Fibroblast of skin of back (primary cell): ENCODE measurements at places on chromosomes 3 and 15.

- DNase-seq = no peak
Measured at GRCh38 chr3:184982076-184982475, 170.1 kb downstream of the VPS8 start.

DNA sequence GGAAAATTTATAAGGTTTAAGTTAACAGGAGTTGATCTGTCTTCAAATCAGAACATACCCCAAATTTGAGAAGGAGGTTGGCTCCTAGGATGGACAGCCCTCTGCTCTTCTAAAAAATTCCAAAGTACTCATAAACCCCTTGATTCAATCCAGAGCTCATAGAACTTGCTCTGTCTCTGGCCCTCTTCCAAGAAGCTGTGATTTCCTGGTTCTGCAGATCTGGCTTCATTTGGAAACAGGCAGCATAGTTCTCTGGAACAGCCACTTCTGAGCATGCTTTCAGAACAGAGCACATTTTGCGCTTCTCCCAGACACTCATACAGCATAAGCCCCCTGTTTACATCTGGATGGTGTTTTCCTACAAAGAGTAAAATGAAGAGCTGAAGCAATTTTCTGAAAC, 96.7 kb downstream of the KBTBD8 start:
- DNase-seq = peak; percentile 58

DNA sequence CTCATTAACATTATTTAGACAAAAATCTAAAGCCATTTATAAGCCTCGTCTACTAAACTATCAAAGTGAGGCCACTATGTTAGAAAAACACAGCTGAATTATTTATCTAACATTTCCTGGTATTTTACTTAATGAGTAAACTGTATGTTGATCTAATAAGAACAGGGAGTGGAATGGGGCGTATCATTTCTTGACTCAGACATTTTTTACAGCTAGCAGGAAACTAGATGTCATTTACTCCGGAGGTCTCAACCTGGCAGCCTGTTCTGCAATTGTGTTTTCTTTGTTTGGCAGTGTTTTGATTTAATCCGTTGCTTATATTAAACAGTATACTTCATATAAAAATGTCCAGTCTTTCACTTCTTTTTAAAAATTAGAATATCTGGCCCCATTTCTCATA, 79.1 kb upstream of the ABI3BP start:
- DNase-seq = peak; percentile 53

DNA sequence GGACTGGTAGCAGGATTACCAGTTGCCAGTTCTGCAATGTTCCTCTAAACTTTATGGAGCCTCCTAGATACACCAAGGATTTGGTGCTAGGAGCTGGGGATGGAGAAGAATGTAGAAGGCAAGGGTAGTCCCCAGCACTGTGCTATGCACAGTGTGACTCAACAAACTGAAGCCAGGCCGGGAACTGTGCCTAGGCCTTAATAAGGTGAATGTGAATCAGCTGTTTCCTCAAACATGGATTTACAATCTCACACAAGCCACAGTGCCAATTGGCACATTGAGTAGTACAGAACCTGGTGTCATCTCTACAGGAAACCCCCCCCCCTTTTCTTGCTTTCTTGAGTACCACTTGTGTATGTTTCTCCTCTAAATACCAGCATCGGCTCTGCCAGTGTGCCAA, 32.5 kb downstream of the MRPS25 start:
- no peak for DNase-seq

DNA sequence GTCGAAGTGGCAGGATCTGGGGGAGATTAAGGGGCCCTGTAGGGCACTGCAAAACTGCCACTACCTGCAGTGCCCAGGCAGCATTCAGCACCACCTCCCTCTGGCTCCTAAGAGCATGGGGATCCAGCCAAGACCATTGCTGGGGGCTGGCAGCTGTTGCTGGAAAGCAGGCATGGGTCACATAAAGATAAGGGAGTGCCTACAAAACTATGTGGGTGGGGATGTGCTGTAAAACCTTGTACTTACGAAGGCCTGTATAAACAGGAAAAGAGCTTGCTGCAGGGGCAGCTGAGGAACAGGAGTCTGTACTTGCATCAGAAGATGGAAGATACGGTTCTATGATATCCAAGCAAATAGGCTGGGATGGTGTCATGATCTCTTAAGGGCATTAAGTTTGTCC, 27.1 kb downstream of the IL20RB start:
- DNase-seq = no peak

DNA sequence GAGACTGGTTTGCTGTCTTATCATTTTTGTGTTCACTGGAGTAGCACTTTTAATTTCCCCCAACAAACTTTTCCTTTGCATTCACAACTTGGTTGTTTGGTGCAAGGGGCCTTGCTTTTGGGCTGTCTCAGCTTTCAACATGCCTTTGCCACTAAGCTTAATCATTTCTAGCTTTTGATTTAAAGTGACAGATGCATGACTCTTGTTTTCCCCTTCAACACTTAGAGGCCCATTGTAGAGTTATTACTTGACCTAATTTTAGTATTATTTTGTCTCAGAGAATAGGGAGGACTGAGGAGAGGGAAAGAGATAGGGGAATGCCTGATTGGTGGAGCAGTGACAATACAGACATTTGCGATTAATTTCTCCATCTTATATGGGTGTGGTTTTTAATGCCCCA, 340.1 kb upstream of the MANF start:
- no peak for DNase-seq

- DNase-seq = no peak
Measured at GRCh38 chr15:73371812-73372211, 3.1 kb upstream of the HCN4 start.

GRCh38 chr3:63762934-63763550, 56.1 kb upstream of the C3orf49 start:
- peak; percentile 82 for DNase-seq

GRCh38 chr3:42683875-42684598, 1.3 kb upstream of the KLHL40 start:
- peak; percentile 96 for DNase-seq
